SJCRH30 (cell line): ENCODE measurements at places on chromosomes 3 and 15.
A peak's percentile ranks its signal among the peaks of the same experiment; 100 is the strongest.

DNA sequence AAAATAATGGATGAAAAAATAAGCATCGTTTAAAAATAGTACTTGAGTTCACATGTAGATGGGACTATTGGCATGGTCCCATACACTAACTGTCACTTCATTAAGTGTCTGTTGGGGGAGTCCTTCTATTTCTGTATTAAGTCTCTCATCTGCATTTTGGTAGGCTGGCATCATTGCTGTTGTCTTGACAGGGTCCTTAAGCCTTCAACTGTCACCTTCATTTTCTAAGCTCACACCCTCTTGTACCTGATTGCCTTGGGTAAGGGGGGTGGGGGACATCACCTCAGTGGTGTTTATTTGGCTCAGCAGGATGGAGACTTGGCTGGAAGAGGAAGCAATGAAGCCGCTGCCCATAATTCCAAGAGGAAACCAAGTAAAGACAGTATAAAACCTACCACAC is 202.0 kb upstream of the VEPH1 start:
- no peak overlapping the region for H3K4me3 ChIP-seq
- H3K27me3 ChIP-seq: no peaks in the 10 kb centered on the region
- DNase-seq: no peak
- no peak overlapping the region for H3K27ac ChIP-seq
- no peaks in the 10 kb centered on the region for H3K4me1 ChIP-seq
- no peaks in the 10 kb centered on the region for H3K36me3 ChIP-seq

DNA sequence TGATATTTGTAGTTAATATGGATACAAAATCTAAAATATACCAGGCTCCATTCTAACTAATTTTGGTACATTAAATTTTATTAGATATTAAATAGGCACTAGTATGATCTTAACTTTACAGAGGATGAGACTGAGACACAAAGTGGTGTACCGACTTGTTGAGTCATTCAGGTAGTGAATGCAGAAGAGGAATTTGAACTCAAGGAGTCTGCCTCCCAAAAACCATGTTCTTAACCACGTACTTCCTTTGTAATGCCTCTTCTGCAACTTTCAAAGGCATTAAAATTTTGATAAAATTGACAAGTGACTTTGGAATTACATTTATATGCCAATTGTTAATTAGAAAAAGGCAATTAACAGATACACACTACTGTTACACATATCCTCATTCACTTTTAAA is 61.8 kb downstream of the ZBBX start:
- no peak for DNase-seq
- no peaks in the 10 kb centered on the region for H3K27me3 ChIP-seq
- H3K27ac ChIP-seq: no peak overlapping the region
- H3K4me3 ChIP-seq: no peak overlapping the region
- H3K36me3 ChIP-seq: no peaks in the 10 kb centered on the region

- H3K4me3 ChIP-seq: peak overlapping the region; percentile 83
- peaks cover 21% of the 10 kb centered on the region for H3K4me1 ChIP-seq
- H3K27ac ChIP-seq: peak overlapping the region; percentile 9; the same call in 1 of the 2 replicates
- H3K36me3 ChIP-seq: no peaks in the 10 kb centered on the region
- DNase-seq: no peak
Observed at GRCh38 chr15:78507831-78508160, 419 bp downstream of the HYKK start.

DNA sequence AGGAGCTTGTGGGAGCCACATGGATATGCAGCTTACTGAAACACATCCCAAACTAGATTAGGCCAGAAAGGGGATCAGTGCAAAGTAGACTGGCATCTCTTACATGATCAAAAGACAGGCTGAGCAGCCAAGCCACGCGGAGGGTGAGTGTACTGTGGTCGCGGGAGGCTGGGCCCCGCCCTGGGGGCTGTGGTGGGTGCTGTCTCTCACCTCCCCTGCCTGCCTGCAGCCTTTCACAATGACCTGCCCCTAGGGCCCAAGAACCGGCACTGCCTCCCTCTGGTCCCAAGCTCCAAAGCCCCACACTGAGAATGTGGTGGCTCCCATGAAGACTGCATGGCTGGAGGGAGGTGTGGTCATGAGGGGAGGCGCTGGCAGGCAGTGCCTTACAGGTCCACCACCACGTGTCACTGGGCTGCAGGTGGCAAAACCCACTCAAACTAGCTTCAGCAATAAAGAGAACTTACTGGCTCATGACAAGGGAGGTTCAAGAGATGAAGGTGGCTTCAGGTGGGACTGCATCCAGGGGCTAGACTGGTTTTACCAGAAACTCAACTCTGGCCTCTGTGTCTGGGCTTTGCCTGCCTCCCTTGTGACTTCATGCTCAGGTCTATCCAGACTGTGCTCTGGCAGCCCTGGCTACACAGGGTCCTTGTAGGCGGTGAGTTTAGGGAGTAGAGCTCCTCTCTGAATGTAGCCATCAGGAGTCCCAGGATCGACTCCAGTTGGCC is 27.4 kb upstream of the PLXND1 start:
- H3K36me3 ChIP-seq: no peaks in the 10 kb centered on the region
- H3K27ac ChIP-seq: no peak overlapping the region
- DNase-seq: no peak
